Ecto neural progenitor cell (in vitro differentiated cells): ENCODE measurements at places on chromosomes 7 and 10.
A peak's percentile ranks its signal among the peaks of the same experiment; 100 is the strongest.

GRCh38 chr7:21169667-21170580 is 258.0 kb upstream of the SP4 start:
- peak; percentile 72 for DNase-seq

GRCh38 chr10:70038923-70039322 is 13.7 kb upstream of the MACROH2A2 start:
- DNase-seq = no peak

GRCh38 chr10:36801660-36802059 is 323.7 kb upstream of the ANKRD30A start:
- DNase-seq = no peak

DNA sequence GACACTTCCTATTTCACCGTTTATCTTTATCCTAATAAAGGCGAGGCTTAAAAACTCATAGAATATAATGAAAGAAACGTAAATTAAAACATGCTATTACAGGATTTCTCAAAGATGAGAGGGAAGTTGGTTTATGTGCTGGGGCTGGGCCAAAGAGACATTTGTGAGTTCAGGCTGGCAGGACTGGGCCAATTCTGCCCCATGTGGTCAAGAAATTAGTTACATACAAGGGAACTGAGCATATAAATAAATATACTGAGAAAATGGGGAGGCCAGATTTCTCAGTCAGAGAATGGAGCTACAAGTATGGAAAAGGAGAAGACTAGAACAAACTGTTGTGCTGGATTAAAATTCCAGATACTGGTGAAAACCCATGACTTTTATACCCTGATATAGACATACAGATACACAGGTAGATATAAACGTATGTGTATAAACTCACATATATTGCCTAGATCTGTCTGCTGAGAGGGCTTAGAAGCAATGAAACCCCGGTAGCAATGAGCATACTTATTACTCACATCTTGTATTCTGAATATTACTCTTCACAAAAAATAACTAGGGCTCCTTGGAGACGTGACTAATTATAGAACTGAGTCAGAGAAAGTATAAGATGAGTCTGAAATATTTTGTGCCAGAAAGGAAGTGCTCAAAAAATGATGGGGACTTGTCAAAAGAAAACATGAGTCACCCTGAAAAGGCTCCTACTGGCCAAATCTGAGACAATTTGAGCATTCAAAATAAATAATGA is 155.7 kb upstream of the FGFR2 start:
- DNase-seq = no peak

DNA sequence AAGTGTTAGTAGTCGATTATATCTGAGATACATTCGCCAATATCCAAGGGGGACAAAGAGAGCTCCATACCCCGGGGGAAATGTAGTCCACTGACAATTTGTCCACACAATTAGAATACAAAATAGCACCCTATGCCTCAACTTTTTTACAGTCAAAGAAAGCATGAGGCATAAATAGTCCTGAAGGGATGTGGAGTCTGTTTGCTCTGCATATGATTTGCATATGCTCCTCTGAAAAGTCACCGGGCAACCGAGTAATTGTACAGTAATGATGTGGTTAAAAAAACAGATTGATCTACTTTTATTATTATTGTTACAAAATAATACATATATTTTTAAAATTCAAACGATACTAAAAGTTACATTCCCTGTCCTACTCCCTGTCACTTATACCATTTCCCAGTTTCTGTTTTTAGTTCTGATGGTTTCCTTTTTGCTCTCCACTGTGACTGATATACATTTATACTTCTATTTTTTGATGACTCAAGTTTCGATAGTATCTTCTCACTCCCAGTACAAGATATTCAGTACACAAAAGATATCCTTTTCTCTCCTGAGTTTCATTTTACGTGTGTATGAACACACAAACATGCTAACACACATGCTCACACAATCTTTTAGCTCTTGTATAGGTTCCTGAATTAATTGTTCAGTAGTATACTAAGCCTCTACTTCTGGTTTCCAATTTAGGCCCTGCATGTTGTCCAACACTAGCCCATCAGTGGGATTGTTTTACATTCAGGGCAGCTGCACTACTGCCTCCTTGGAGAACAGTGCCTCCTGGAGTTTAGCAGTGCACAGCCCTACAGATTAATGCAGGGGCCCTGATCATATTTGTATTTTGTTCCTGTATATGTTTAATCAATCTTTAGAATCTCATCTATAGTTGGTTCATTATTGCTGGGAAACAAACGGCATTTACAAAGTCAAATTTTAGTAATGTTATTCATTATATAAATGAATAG is 130.9 kb downstream of the TES start:
- DNase-seq = no peak

GRCh38 chr10:6247041-6247712 is 44.4 kb downstream of the PFKFB3 start:
- no peak for DNase-seq

GRCh38 chr7:102175423-102176170 is 111.1 kb upstream of the SH2B2 start:
- DNase-seq = no peak

GRCh38 chr10:128178302-128178958 is 52.2 kb upstream of the MKI67 start:
- peak; percentile 56 for DNase-seq

- no peak for DNase-seq
These were observed 411.1 kb downstream of the GFRA1 start for GRCh38 chr10:115861864-115862263.

- DNase-seq = no peak
These were observed 88.4 kb downstream of the CARD11 start for GRCh38 chr7:2955269-2955668.
